ENCODE measurements at places on chromosomes 6 and 20.
A peak's percentile ranks its signal among the peaks of the same experiment; 100 is the strongest.

- peak; percentile 22 for DNase-seq
Observed at GRCh38 chr20:34824452-34824805, 1.0 kb downstream of the NCOA6 start.

DNA sequence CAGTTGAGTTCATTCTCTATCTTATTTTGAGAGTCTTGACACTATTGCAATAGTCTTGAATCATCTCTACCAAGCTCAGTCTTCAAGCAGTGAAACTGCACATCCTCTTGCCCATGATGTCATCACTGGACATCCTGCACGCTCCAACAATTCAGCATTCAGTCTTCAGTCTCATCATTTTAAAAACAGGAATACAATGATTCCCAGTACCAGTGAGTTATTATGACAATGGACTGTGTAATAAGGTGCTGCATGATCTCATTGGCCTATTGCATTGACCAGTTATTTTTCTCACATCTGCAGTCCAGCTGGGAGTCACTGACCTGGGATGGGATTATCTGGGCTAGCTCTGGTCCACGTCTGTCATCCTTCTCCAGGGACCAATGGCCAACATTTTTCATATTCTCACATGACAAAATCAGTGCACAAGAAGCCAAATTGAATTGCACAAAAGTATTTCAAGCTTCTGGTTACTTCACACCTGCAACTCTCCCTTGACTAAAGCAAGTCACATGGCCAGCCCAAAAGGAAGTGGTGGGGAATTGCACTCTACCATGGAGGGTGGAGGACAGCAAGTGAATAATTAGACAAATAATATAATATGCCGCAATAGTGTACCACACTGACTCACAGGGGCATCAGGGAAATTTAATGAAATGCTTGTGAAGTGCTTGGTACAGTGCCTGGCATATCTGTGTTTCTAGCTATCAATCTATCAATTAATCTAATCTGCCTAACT is 6.4 kb upstream of the CST2 start:
- DNase-seq: no peak

DNA sequence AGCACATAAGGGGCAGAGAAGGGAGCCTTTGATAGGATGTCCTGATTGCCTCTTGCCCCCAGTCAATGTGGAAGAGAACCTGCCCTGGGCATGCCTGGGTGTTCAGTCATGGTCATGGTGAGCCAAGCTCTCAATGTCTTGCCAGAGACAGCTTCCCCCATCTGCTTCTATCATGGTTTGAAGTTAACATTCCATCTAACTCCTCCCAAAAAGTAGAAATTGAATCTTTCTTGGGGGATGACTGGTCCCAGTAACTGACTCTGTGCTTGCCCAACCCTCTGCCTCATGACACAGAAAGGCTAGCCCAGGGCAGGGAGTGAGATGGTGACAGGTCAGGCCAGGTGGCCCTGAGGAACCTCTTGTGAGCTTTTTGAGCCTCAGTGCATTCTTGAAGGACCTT is 60.1 kb downstream of the ADTRP start:
- DNase-seq: no peak

DNA sequence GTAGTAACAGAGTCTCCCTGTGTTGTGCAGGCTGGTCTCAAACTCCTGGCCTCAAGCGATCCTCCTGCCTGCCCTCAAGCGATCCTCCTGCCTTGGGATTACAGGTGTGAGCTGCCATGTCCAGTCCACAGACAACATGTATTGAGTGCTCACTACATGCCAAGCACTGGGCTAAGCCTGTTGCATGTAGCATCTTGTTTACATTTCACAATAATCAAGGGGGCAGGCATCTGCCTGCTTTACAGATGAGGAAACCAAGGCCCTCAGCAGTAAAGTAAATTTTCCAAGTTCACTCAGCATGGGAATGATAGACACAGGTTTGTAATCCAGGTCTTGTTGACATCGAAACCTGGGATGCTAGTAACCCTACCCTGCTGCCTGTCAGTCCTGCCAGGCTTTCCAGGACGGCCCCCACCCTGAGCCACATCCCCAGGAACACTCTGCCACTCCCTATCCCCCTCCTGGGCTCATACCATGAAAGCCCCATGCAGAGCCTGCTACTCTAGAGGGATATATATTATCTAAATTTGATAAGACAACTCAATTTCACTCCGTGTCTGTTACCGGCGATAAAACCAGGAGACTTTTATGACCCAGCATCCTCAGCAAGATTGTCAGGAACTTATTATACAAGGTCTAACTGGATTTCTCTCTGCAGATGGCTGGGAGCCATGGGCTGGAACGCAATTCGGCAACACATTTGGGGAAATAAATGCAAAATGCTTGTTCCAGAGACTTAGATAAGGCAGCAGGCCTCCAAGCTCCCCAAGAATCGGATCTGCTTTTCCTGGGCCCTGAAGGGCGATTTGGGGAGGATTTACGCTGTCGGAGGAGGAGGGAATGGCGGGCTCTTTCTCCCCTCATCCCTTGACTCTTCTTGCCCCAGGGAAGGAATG is 30.4 kb downstream of the CD40 start:
- DNase-seq: no peak

DNA sequence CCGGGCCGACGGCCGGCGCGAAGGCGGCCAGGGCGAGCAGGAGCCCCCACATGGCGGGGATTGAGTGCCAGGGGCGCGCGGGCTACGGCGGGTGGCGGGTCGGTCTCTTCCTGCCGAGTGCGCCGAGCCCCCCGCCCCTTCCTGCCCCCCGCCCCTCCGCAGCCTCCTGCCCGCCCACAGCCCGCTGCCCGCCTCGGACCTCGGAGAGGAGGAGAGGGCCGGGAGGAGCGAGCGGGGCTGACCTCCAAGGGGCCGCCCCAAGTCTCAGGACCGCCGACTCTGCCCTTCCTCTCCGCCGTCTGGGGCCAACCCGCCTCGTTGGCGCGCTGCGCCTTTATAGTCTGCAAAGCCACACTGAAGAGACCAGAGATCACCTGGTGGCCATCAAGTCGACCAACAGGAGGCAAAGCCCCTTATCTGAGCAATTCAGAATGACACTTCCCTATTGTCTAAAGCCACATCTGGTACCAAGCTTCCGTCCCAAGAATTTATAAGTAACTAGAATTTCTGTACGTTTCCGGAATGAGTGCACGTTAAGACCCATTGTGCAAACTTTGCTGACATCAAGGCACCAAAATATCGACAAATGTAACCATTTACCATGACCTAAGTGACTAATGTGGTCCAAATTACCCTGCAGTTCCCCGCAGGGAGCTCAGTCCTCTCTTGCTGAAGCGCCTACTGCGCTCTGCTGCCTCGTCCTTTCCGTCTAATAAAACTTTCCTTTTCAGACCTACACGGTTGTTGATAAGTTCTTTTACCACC is at the start of gene CPXM1:
Gene CPXM1, minus strand, starts transcription at position 107 of the 765 bp plus-strand sequence. Its CDS starts 55 bp downstream, at position 52.
- DNase-seq: peak; percentile 74

DNA sequence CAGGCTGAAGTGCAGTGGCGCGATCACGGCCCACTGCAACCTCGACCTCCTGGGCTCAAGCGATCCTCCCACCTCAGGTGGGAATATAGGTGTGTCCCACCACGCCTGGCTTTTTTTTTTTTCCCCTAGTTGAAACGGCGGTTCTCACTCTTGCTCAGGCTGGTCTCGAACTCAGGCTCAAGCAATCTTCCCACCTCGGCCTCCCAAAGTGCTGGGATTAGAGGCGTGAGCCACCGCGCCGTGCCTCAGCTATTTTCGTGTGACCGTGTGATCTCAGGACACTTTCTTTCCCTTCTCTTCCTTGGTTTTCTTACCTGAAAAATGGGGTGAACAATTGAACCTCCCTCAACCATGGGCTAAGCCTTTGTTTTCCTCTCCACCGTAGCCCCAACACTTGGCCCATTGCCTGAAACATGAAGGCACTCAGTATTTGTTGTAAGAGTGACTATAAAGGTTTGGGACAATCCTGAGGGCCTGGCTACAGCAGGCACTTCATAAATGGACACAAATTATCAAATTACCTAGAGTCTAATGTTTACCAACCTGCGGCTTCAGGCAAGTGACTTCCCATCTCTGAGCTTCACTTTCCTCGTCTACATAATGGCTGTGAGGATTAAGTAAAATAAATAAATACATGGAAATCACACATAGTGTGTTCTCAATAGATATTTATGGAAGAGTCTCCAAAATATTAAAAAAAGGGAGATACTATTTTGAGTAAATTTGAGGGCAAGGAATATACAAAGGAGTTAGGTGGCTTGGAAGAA is 31.4 kb upstream of the ID1 start:
- DNase-seq: no peak

DNA sequence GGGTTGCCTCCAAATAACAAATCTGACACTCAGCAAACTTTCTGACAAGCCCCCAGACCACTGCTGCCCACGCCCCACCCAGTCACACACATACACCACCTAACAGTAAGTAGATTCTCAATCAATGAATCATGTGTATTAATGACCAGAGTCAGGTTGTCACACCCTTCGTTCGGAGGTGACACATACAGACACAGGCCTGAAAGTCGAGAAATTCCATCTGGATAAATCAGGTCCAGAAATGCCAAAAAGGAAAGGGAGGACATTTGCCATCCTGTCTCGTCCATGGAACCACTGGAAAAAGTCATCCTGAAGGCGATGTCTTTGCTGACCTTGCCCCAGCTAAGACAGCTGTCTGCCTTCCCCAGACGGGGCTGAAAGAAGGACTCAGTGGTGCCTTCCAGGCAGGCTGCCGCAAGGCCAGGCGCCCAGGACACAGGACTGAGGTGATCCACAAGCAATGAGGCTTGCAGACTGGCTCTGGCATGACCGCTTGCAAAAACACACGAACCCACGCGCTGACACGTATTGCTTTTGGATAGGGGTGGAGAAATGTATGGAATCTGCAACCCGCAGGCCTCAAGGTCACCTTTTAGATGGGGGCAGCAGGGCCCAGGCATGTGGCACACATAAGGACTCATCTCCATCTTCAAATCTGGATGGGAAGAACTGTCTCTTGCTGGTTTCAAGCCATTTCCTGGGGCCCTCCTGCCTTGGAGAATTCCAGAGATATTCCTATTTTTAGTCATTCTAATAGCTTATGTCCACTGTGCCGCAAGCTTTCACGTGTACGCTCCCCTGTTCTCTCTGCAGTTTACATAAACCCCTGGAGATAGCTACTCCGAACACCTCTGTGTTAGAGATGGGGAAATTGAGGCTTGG is 9.0 kb downstream of the NFATC2 start:
- DNase-seq: no peak

DNA sequence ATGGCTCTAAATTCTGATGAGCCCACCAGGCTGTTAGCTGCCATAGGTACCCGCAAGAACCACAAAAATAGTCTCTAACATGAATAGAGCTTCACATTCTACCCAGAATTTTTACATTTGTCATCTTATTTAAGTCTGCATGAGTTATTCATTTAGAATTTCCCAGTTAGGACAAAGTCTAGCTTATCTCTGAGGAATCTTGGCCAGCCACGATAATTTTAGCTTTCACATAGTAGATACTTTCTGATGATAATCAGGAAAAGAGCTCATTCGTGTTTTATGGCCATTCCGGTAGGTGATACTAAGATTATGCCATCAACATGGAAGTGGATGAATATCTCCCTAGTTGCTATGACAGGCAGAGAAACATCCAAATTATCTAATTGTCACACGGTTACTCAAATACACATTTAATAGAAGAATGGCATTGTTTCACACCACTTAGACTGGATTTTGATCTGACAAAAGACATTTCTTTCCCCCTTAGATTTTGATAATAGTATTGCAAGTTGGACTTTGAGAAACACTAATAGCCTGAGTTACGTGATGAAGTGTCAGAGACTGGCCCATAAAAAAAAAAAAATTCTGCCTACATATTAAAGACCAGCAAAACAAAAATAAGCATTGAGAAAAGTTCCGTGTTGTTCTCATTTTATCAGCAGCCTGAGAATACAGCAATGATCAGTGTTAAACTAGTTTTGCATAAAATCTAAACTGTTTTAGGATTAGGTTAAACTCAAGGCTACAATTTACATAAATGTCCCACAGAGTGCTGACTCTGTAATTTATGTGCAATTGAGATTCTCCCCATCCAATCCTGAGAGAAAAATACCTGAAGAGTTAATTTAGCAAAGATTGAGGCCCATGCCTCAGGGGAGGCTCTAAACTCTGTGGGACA is 397.5 kb upstream of the ARID1B start:
- DNase-seq: no peak

DNA sequence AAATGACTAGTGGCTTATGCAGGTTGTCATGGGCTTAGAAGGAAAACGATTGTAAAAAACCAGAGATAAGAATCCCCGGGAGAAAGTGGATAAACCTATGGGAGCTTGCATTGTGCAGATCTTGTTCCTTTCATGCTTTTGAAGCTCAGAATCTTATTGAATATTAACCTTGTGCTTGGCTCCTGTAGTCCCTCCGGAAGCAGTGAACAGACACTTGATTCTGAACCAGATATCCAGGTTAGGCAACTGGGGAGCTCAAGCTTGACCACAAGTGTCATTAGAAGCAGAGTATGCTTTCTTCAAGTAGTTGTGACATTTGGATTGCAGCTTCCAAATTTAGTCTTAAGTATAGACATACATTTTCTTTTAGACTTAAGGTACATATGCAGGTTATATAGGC is 212.6 kb upstream of the MOCS1 start:
- no peak for DNase-seq

GRCh38 chr6:170227996-170228945 is 62.6 kb downstream of the DLL1 start:
- DNase-seq: no peak

DNA sequence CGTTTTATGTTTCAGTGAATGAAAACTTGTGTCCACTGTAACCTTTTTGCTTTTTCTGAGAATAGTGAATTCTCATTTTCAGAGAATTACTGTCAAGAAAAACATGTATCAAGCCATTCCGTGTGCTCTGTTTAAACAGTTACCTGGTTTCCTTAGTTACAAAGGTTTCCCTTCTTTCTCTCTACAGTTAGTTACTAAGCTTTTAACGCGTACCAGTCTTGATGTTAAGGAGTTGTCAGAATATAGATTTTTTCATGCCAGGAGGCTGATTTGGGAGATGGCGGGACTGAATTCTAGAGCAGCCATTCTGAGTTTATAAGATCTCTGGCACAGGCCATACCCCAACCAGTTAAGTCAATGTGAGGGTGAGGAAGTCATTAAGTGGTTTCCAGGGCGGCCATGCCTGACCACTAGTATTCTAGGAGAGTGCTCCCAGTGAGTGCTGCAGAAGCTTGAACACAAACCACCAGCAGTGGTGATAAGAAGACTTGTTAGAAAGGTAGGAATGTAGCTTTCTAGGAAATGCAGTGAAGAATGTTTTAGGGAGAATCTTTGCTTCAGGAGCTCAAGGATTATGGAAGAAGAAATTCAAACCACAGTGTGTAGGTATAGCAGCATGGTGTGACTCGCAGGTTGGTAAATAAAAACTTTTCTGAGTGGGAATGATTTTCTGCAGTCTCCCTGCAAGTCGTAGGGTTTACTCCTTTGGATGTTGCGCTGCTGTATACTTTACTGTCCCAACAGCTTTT is 112.9 kb downstream of the JARID2 start:
- no peak for DNase-seq

GRCh38 chr6:146957181-146958093 is 246.8 kb upstream of the STXBP5 start:
- DNase-seq: no peak

DNA sequence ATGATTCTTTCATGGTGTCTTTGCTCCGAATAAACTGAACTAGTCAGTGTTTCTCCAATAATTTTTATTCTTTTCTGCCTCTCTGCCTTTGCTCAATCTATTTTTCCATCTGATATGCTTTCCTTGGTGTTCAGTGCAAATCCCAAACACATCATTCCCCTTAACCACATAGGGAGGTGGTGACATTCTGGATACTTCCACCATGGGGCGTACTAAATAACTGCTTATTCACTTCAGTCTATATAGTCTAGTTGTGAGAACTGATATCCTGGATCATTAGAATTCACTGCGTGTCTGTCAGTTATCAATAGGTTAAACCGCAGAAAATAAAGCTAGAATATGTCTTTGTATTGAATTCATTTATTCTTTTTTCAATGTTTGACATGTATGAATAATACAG is 83.1 kb downstream of the KCNQ5 start:
- DNase-seq: no peak

GRCh38 chr6:157798851-157799250 is 24.2 kb upstream of the SNX9 start:
- DNase-seq: no peak
